ENCODE measurements at places on chromosomes 16 and 17.

- DNase-seq, result no peak
These were observed 164.3 kb downstream of the ANKFN1 start for GRCh38 chr17:56317351-56318208.

GRCh38 chr17:42514867-42515266, 21.2 kb upstream of the NAGLU start:
- DNase-seq, result no peak

DNA sequence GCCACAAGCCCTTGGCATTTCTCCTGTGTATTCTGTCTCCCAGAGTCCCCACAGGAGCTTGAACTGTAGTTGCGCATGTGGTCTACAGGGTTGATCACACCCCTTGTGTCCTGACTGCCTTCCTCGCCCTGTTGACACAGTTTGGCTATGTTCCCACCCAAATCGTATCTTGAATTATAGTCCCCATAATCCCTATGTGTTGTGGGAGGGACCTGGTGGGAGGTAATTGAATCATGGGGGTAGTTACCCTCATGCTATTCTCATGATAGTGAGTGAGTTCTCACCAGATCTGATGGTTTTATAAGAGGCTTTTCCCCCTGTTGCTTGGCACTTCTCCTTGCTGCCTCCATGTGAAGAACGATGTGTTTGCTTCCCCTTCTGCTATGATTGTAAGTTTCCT, 21.2 kb downstream of the ADAD2 start:
- no peak for DNase-seq

GRCh38 chr17:48023400-48024148, 14.0 kb downstream of the COPZ2 start:
- peak; percentile 83 for DNase-seq

- DNase-seq, result peak; percentile 94
These were observed 3.2 kb upstream of the TMEM88 start for GRCh38 chr17:7851438-7852261.

DNA sequence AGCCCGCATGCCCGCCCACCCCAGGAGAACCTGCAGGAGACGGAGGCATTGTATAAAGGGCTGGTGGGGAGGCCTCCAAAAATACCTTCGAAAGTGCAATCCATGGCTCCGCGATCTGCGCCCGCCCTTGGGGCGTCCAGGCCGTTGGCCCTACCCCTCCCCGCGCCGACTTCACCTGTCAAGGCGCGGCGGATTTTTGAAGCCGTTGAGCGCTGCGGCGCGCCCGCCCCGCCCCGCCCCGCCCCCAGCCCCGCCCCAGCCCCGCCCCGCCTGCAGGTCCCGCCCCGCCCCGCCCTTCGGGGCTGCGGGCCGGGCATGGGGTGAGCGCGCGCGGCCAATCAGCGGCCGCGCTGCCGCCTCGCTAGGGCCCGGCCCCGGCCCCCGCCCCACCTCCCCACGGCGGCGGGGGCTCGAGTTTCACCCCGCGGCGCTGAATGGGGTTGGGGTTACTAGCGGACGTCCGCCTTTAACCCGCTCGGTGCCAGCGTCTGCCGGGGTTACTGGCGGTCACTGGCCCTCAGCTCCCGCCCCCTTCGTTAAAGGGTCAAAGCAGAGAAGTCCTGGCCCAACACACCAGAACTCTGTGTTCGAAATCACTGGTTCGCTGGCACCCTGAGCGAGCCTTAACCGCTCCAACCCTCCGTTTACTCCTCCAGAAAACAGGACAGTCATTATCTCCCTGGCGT, 13.2 kb downstream of the SREBF1 start:
- DNase-seq, result peak; percentile 88

DNA sequence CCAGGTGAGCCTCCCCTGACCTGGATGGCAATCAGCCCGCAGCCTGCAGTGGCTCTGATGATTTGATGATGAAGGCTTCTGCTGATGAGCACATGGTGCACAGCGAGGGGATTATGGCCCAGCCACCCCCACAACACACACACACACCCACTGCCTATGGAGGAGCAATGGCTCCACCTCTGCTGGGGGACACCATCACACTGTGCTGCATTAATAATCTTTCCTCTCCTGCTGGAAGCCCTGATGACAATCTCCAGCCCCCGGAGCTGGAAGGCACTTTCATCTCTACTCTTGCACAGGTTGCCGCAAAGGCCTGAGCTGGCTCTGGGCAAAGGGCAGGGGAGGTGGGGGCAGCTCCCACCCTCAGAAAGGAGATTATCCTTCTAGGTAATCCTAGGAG, 79.9 kb downstream of the PLXDC1 start:
- DNase-seq, result no peak

DNA sequence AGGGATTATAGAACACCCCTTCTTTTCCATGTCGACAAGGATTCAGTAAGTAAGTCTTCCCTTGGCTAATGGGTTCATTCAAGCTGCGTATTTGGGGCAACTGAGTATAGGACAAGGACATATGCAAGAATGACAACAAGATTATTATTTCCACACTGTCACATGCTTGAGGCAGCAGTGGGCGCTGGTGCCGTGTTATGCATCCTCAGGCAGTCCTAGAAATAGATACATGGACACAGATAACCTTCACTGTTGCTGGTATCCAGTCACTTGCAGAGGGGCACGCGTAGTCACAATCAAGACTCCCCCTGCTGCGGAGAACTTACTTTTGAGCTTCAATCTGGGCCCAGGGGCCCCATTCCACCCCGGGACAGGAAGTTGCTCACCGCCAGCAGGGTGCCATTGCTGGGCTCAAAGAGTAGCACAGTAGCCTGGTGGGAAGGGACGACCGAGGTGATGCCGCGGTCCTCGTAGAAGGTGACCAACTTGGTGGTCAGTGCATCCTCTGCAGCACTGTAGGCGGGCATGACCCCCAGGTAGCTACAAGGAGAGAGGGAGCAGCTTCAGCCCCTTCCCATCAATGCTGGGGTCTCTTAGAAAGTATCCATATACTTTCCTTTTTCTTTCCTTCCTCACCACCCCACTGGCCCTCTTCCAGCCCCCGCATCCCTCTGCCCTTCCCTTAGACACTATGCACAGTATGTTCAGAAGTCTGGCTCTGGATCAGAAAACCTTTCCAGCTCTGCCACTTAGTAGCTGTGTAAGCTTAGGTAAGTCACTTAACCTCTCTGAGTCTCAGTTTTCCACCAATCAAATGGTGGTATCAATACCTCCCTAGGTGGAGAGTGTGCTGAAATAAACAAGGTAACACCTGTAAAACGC, 804 bp downstream of the CRYM start:
- DNase-seq, result no peak

DNA sequence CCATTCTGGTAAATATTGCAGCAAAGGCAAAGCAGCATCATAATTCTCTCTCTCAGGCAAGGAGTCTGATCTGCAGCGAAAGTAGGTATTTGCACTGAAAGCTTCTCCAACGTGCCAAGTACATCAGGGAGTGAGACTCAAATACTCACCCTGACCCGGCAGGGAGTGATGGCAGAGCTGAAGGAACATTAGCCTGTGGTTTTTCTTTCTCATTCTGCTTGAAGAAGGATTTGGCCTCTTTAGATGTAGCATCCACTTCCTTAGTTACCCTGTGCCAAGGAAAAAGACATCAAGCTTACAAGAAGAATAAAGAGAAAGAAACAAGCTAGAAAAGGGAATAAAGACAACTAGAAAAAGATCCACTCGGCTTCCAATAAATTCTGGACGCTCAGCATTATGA, 38.4 kb downstream of the CFDP1 start:
- DNase-seq, result no peak

- DNase-seq, result no peak
These were observed 30.2 kb downstream of the SPNS3 start for GRCh38 chr17:4463818-4464476.

DNA sequence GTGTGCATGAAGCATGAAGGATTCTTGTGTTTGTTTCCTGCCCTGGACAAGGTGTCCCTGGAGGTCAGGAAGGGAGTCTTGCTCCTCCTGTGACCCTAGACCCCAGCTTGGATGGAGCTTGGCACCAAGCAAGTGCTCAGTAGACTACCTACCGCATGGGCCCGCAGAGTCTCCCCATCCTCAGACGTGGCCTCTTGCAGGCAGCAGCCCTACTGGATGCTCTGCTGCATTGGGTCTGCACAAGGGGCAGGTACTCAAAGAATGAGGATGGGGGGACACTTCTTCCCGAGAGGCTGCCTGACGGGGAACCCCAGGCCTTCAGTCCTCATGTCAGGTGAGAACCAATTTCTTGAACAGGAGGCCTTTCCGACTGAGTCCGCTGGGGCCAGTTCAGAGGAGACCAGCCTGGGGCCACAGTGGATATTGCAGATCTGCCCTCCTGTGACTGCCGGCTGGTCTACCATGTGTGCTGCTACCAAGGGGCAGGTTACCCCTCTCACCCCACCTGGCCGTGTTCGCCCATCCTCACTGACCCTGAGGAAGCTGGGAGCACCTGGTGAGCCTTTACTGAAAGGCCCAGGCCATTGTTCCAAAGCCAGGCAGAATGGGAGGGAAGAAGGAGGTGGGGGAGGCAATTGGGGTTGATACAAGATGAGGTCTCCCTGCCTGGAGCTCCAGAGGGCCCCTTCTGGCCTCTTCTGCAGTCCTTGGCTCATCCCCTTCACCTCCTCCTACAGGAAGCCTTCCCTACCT, 206.3 kb downstream of the RAB11FIP4 start:
- no peak for DNase-seq

GRCh38 chr17:56810891-56811775, 22.6 kb downstream of the C17orf67 start:
- DNase-seq, result no peak

GRCh38 chr17:17822189-17822588, 14.6 kb downstream of the SREBF1 start:
- no peak for DNase-seq

DNA sequence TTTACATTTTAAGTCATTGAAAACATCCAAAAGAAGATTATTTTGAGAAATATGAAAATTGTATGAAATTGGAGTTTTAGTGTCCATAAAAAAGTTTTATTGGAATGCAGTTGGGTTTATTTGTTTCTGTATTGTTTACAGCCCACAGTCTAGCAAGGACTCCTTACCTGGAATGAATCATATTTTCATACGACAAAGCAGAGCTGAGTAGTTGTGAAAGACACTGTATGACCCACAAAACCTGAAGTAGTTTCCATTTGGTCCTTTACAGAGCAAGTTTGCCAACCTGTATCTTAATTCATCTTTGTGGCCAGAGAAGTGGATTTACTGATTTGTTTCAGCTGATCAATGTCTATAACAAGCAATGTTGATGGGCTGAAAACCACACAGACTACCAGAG, 10.3 kb downstream of the CCL18 start:
- DNase-seq, result peak; percentile 36

DNA sequence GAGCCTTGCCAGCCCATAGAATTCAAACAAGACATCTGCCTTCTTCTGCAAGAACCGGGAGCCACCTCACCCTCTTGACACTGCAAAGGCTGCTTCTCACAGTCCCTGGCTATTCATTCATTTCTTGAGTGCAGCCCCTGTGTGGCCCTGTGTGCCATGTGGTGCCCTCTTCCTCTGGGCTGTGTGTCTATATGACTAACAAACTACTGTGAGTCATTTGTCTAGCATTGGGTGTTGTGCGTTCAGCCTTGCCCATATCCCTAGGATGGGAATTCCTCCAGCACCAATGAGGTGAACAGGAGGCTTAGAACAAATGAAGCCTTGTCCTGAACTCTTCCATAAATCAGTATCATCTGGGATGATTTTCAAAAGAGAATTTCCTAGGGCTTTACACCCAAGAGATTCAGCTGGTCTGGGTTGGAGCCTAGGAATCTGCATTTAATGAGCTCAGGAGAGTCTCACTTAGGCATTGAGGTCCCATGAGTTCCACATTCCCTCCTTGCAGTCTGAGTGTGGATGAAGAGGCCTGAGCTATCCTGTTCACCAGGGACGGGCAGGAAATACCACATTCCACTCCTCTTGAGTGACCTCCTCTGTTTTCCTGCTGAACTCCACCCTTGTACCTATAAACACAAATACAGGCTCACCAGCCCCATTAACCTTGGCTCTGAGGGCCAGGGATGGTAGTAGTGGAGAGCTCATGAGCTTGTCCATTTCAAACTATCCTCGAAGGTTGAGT, 308.7 kb upstream of the N4BP1 start:
- DNase-seq, result peak; percentile 70

- no peak for DNase-seq
These were observed 63.8 kb upstream of the RCVRN start for GRCh38 chr17:9968881-9969280.

GRCh38 chr16:75320435-75320834, 69.0 kb upstream of the BCAR1 start:
- DNase-seq, result no peak

DNA sequence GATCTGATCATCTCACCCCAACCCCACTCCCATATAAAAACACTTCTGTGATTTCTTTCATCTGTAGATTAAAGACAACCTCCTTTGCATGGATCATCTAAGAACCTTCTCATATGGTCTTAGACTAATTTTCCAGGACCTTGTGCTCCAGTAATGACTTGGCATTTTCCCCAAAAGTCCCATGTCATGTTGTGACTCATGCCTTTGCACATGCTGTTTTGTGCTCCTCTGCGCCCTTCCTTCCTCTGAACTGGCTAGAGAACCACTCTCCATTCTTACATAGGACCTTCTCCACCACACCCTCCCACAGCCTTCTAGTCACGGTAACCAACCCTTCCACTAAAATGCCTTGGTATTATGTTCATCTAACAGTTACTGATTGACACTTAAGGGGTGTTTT, 99.5 kb upstream of the AXIN2 start:
- peak; percentile 12 for DNase-seq

DNA sequence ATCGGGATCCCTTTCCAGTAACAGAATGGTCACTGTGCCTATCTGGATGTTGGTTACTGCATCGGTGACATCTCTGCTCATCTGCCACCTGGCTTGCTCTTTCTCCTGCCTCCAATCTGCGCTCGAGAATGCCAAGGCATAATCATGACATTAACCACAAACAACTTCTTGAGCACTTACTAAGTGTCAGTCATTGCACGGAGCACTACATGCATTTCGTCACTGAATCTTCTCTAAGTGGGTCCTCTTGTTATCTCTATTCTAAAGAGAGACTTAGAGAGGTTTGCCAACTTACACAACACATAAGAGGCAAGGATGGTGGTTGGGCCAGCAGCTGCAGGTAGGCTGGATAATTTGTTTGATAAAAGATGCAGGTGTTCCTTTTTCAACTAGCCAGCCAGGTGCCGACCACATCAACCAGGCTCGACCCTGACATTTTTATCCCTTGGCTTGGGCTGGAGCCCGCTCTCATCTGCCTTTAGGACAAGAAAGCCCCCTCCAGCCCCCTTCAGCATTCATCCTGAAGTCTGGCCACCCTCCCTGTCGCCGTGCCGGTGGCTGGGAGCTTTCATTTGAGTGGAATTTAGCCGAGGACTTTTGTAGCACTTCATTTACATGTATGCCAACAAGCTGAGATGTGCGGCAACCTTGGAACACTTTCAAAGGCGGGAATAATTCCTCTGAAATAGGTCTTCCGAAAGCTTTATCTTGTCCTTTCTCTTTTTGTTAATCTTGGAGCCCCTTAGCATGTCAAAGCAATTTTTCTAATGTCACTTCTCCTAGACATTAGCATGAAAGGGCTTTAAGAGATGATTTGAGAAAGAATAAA, 89.3 kb upstream of the NKD1 start:
- no peak for DNase-seq

Data from epithelial cell of esophagus (primary cell).